Ovary (tissue), 10 donors: ENCODE measurements at places on chromosomes 4 and X.

DNA sequence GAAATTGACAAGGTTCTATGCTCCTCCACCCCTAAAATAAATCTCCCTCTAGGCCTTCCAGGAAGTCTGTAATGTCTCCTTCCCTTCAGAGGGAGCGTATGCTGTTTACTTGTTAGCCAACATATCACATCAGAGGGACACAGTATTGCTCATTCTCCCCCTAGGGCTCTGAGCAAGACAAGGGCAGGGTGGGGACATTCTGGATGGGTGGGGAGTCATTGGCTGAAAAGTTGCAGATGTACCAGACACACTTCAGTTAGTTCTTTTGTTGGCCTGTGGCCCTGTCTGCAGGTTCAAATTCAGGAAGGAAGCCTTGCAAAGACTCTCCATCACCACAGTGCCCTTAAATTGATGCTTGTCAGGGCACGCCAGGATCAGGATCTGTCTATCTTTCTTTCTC, 106.3 kb upstream of the TEX13D start:
- no peak for DNase-seq

DNA sequence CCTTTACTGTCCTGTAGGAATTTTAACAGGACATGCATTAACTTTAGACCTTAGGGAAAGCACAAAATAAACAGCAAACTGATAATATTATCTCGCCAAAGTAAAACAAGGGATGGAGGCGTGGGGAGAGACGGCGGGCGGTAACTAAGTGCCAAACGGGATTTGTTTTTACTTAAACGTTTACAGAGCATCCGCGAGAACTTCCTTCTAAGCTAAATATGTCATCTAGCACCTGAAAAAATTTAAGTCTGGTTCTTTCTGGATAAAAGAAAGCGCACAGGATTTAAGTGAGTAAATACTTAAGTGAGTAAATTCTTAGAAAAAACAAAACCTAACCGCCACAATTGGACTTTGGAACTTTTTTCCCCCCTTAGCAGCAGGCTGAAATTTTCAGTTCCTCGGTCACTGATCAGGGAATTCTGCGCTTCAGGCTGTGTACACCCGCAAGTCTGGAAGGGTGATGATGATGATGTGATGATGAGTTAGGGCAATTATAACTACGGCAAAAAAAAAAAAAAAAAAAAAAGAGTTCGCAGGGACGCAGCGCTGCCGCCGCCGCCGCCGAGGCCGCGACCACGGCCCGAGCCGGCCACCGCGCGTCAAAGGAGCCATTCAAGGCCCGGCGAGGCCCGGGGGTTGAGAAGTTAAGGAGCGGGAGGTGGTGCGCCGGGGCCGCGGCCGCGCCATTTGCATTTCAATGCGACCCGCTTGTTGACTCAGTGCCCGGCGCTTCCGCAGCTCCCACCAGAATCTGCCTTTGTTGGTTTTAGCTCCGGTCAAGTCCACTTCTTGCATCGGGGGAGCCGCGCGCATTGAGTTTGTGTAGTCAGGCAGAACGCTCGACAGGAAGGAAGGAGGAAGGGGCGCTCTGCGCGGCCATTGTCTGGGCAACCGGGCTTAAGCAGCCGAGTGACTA, 108.8 kb downstream of the SPRY1 start:
- peak; percentile 74 for DNase-seq

DNA sequence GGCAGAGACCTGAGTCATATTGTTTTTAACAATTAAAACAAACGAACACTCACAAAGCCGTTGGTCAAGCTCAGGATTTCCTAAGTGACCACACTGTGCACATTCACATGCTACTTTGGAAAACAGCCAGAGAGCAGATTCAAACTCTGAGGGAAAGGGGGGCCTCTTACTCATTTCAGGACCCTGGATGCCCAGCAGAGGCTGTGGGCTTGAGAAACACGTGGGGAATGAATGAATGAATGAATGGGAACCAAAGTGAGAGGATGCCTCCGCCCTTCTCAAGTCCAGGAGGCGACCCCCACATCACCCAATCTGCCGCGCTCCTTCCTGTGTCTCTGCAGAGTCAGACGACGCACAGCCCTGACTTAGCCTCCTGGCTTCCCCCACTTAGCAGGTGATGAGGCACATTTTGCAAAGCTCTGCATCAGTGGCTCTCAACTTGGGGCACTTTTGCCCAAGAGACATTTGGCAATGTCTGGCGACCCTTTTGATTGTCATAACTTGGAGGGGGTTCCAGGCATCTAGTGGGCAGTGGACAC, 76.0 kb downstream of the ABLIM2 start:
- DNase-seq, result no peak

- DNase-seq, result peak; percentile 65
Measured at GRCh38 chrX:16695079-16695676, 17.3 kb downstream of the CTPS2 start.

GRCh38 chrX:6738518-6739470, 203.9 kb upstream of the VCX3A start:
- DNase-seq, result no peak

GRCh38 chr4:183403486-183403885, 41.0 kb upstream of the CDKN2AIP start:
- DNase-seq, result no peak

DNA sequence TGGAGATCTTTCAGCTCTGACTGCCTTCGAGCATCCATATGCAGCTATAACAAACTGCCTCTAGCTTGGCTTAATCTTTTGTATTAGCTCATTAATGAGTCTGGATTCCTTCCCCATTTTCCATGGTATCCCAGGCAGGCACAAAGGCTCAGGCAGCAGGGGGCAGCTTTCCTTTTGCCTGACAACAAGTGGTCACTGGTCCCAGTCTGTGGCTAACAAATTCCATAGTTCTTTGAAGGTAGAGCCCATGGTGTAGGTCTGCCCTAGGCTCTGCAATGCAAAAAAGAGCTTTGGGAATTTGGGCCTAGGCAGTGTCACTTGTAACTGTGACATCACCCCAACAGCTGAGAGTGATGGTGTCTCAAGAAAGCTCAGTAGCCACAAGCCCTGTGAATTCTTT, 234.4 kb upstream of the GPC4 start:
- DNase-seq, result no peak

DNA sequence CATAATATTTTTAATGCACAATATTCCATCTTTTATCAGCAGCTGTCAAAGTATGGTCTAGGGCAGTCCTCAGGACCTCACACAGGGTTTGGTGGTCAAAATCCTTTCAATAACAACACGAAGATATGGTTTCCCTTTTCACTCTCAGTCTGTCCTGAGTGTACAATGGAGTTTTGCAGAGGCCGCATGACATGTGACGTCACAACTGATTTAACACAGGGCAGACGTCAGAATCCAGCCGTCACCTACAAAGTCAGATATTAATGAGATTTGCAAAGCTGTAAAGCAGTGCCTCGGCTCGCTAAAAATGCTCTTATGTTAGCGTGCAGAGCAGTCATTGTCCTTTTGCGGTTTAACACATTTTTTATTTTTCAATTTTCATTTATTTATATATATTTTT, 12.5 kb downstream of the ABLIM2 start:
- no peak for DNase-seq

DNA sequence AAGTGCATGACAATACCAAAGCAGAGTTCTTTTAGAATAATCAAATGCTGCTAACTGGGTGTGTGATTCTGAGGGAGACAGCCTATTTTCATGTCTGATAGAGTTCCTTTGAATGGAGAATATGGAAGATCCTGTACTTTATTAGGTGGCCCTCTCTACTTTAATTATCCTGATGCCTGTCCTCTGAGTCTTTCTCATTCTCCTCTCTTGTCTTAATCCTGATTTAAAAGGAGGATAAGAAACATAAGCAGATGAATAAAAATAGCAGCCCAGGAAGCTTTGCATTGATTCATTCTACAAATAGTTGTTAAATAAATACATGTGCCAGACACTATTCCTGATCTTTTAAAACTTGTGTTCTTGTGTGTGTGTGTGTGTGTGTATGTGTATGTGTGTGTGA, 387.3 kb downstream of the SPRY1 start:
- no peak for DNase-seq

DNA sequence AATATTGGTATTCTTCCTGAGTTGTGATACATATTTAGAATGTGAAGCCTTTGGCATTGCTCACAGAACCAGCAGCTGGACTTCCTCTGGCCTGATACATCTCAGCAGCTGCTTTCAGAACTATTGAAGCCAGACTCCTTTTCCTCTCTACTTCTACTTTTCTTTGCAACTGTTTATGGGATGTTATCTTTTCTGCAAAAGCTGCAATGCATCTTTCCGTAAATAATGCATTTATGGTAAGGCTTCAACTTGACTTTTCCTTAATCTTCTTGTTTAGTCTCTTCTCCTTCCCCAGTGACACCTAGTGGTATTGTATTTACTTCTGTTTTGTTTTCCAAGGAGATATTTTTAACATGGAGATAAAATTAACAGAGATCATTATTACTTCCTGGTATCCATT, 1548.7 kb downstream of the PCDH7 start:
- no peak for DNase-seq

- DNase-seq, result no peak
Measured at GRCh38 chr4:184355111-184355604, 119.2 kb downstream of the IRF2 start.

DNA sequence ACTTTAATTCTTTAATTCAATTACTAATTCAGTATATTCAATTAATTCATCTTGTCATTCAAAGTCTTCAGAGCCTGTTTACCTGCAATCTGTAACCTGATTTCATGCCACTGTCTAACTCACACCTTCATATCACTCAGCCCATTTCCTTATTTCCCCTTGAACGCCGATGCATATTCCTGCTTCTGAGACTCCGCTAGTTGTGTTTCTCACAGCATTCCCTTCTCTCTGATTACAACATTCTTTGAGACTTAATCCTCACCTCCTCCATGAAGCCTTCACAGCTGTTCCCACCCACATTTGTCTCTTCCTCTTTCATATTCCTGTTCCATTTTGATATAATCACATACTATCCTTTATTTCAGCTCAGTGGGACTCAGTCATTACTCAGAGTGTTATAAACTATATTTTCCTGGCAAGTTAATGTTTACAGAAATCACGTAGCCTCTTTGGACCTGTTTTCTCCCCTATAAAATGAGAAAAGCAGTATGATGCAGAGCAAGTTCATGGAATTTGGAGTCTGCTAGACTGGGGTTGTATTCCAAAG, 69.0 kb downstream of the MAP9 start:
- no peak for DNase-seq

- no peak for DNase-seq
Measured at GRCh38 chrX:30313322-30313721, 4.1 kb upstream of the NR0B1 start.

GRCh38 chr4:31768756-31769155, 1048.6 kb downstream of the PCDH7 start:
- no peak for DNase-seq

GRCh38 chr4:2390784-2391421, 27.5 kb downstream of the ZFYVE28 start:
- no peak for DNase-seq

DNA sequence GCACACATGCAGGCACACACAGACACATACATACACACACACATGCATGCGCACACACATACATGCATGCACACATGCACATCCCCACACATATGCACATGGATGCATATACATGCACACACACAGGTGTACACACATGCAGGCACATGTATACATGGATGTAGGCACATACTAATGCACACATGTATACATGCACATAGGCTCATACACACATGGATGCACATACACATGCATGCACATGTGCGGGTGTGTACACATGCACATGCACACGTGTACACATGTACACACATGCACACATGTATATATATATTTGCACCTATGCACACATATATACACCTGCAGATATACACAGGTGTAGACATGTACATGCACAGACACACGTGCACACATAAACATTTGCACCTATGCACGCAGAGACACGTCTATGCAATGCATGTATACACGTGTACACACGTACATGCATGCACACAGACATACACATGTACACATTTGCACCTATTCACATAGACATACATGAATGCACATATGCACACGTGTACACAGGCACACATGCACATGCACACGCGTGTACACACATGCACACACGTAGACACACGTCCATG, 4.0 kb downstream of the PLCXD1 start:
- peak; percentile 17 for DNase-seq

- no peak for DNase-seq
Measured at GRCh38 chr4:8061573-8061972, 97.0 kb downstream of the ABLIM2 start.

GRCh38 chr4:147360301-147360700, 120.6 kb upstream of the EDNRA start:
- DNase-seq, result no peak

DNA sequence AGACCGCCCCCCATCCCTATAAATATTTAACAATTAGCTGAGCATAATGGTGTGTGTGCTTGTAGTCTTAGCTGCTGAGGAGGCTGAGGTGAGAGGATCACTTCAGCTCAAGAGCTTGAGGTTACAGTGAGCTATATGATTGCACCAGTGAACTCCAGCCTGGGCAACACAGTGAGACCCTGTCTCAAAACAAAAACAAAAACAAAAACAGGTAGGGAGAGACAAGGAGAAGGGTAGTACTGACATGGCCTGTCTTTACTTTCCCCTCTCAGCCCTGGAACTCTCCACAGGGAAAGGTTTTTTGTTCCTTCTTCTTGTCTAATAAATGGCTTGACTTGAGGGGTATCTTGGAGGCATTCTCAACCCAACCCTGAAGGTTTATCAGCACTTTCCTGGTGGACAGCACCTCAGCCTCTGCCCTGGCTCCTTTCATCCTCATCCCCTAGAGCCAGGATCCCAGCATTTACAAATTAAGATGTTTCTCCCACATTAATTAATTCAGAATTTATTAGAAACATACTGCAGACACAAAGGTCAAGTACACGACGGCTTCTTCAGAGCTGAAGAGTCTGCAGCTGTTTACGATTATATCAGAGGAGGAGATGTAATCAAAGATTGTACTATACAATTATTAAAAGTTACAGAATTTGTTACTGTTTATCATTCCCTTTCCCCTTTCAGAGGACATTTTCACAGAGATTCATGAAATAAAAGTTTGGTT, 131.8 kb downstream of the AFF1 start:
- DNase-seq, result no peak

DNA sequence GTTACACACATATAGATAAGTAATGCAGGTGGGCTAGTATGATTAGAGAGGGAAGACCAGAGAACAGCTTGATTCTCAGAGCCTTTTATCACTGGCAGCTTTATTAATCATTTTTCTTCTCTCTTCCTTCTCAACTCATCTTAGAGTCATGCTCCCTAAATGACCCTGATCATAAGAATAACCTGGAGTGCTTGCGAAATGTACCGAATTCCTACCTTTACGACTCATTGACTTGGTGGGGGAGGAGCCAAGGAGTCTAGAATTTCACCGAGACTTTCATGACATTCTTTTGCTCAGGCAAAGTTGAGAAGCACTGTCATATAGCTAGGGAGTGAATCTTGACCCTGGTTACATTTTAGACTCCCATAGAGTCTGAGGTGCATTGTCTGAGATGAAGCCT, 298.9 kb upstream of the PUDP start:
- DNase-seq, result no peak
